ENCODE measurements at places on chromosomes 1 and 21.

- no peak for DNase-seq
Observed at GRCh38 chr1:21396516-21396915, 43.4 kb upstream of the NBPF3 start.

- no peak for DNase-seq
Observed at GRCh38 chr1:63892632-63893395, 119.0 kb downstream of the ROR1 start.

DNA sequence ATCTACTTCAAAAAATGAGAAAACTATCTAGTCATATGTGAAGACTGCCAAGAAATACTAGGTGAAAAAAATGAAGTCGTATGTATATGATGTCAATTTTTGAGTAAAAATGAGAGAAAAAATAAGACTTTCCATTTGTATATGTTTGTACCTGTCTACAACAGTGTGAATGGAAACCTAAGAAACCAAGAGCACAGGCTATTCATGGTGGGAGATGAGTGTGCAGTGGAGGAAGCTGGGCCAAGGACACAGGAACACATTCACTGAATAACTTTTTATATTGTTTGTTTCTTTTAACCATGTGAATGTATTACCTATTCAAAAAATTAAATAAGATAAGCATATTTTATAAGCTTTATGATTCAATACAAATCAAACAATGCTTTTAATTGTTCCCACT, 67.0 kb downstream of the ERO1B start:
- DNase-seq: no peak

DNA sequence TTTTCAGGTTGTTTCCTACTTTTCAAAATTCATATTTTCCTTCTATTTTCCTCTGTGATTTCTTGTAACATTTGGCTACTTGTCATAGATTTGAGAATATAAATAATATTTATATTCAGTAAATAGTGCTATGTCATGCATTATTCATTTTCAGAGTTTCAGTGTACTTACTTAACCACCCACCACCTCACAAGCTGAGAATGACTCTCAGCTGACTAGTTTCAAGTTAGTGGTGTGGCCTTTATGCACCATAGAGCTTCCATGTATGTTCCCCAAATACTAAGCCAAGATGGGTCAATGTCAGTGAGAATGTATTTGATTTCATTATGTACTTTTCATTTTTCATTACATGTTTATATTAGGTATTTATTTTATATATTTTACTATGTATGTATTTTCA, 56.9 kb upstream of the RGS1 start:
- no peak for DNase-seq

GRCh38 chr1:199545780-199546179, 481.7 kb upstream of the NR5A2 start:
- DNase-seq: no peak

GRCh38 chr1:234724516-234725176, 114.7 kb upstream of the IRF2BP2 start:
- DNase-seq: no peak

DNA sequence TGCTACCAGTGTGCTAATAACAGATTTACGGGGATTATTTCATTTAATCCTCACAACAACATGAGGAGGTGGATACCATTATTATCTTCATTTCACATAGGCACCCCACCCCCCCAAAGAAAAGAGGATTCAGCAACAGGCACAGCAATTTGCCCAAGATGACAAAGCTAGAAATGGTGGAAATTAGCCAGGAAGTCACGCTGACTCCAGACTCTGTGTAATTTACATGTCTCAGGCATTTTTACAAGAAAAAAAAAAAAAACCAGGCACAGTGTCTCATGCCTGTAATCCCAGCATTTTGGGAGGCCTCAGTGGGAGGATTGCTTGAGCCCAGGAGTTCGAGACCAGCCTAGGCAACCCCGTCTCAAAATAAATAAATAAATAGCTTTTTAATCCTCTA, 37.5 kb upstream of the PRDM2 start:
- DNase-seq: no peak

GRCh38 chr1:247218121-247218651, 37.7 kb upstream of the VN1R5 start:
- DNase-seq: no peak

DNA sequence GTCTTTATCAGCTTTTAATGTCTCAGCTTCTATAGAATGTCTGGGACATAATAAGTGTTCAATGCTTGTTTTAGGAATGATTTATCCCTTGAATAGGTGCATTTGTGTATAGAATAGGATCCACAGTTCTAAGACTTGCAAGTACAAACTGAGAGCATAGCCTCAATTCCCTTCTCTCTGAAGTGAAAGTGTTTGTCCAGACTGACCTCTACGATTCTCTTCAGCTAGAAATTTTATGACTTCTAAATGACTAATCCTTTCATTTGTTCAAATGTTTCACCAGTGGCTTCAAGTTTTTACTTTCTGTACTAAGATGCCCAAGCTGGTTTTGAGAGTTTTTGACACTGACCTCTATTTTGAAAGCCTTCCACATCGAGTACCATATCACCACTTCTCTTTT, 608.2 kb upstream of the ADGRL4 start:
- DNase-seq: no peak

GRCh38 chr1:225772323-225772768, 5.3 kb upstream of the SRP9 start:
- DNase-seq: no peak
